CD8-positive, alpha-beta memory T cell (primary cell): ENCODE measurements at places on chromosomes 2 and 18. TPM values are rescaled to one million over a fixed set of nuclear protein-coding genes. Genes with fewer than 3 reads are reported as not detected.

DNA sequence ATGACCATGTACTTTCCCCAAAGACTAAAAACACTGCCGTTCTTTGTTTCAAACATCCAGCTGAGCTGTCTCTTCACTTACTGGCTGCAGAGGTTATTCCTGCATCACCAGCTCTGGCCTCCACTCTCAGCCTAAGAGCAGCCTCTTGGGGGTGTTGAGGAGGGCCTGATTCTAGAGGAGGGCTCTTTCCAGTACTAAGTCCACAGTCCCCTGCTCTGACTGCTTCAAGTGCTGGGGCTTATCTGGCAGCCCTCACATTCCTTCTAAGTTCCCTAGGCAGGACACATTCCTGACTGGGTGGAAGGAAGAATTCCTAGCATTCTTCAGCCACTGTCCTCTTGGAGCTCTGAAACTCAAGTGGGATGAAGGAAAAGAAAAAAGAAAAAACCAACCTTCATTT lies 32.9 kb upstream of the EHBP1 start:
- DNase-seq, result no peak

DNA sequence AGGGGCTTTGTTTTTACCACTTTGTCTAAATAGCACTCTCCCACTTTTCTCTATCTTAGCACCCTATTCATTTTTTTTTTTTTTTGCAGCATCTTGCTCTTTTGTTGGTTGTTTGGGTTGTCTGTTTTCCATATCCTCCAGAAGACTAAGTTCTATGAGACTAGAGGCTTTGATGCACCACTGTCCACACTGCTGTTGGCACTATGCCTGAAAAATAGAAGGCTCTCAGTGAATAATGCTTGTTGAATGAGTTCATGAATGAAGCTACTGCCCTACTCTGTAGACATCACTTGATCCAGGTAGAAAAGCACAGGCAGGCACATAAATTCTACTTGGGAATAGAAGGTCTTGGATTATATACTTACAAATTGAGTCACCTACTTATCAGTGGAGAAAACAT lies 7.3 kb downstream of the IL1A start:
- no peak for DNase-seq

DNA sequence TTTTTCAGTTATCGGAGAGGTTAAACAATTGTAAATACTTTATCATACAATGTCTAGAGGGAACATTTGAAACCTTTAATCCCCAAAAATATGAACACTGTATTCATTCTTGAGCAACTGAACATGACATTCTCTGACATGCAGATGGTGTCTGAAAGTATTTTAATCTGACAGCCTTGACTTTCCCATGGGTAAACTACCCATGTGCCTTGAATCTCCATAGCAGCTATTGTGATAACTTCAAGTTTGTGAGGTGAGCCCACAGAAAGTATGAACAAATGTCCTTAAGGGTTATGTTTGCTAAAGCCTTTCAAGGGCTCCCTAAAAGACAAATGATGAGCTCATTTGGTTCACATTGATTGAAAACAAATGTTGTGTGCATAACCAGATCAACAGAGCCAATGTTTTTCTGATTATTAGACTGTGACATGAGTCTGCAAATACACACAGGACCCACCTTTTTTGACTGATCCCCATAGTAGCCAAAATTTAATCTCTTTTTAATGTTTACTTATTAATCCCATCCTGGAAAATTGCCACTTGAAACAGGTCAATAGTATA lies 1326.0 kb downstream of the LRP1B start:
- no peak for DNase-seq

DNA sequence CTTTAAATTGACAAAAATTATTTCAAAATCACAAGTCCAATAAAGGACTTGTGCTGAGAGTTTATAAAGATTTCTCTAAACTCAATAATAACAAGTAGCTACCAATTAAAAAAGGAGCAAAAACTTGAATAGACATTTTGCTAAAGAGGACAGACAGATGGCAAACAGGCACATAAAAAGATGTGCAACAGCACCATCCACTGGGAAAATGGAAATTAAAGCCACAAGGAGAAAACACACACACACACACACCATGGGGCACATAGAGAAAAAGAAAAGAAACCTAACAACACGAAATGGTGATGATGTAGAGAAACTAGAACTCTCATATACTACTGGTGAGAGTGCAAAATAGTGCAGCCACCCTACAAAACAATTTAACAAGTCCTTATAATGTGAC lies 12.6 kb upstream of the SLC9A4 start:
- DNase-seq, result no peak

DNA sequence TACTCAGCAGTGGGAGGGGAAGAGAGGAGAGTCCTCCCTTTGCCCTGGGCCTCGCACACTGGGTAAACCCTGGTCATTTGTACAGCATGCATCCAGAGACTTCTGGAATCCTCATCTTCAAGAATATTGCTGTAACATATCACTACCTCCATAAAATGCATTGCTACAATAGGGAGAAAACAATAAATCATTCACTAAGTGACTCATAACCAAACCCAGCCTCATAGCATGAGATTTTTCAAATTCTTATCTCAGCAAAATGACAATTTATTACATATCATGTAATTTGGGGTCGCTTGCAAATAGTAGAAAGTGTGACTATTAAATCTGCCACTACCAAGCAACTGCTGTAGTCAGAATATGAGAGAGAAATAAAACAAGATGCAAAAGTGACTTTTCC lies 189.4 kb downstream of the ALK start:
- DNase-seq, result no peak

DNA sequence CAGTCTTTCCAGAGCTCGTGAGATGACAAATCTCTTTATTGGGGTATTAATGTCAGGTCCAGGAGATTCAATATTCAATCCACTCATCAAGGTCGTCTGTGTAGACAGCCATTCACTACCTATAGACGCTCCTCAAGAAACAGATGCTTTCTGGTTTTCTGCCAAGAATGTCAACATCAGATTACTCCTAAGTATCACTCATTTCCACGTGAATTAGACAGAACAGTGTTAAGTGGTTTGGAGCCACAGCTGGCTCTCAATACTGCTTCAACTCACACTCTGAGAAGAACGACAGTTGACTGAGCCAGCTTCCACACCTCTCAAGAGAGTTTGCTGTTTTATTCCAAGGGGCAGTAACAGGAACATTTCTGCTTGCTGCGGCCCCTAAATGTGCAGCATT lies 113.5 kb upstream of the NEDD4L start:
- DNase-seq, result no peak

DNA sequence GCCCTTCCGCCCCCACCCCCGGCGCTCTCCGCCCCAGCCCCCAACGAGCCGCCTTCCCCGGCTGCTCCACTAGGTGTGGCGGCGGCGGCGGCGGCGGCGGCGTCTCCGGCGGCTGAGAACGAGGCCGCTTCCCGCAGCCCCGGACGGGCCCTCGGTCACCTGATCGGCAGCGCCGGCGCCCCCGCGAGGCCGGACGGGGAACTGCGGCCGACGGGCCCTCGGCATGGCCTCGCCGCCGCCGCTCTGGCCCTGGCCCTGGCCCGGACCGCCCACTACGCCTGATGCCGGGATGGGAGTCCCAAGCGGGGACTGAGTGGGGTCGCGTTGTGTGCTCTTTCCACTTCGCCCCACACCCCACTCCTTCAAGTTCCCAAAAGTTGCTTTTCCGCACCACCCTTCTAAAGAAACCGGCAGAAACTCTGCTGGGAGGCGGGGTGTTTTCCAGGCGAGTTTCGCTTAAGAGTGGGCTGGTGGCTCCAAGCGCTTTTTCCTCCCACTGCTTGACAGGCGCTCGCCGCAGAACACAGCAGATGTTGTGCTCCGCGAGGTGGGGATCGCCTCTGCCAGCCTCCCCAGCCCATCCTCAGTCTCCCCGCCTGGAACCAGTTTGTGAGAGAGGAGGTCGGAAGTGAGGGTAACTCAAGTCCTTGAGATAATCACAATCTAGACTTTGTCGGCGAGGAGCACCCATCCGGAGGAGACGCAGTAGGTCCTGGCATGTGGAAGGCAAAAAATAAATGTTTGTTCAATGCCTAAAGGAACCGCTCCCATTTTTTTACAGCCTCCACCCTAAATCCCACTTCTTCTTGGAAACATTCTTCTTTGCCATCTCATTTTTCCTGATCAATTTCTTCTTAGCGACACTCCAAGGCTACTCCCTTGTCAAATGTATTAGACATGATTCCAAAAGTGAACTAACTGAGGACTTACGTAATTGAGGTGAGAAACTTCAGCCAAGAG lies at the start of gene NCKAP1:
Gene NCKAP1, minus strand, starts transcription at position 117 of the 960 bp plus-strand sequence. CDS start 358 bp downstream, outside the sequence.
- DNase-seq, result peak; percentile 81

GRCh38 chr2:54605836-54606235 lies 117.6 kb upstream of the EML6 start:
- DNase-seq, result no peak

DNA sequence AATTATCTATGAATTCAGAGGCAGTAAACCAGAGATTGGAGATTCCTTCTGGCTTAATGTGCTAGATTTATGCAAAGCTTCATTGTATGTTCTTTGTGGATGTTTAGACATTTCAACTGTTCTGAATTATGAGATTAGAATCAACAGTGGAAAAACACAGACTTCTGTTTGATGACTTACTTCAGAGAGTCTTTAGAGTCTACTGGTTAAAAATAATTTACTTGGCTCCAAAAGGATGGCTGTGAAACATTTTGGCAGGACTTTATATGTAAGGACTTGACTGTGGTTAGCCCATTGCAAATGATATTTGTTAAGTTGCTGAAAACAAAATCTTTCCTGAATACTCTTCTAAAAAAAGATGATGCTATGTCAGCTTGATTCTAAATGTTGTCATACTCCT lies 25.5 kb upstream of the LRRC30 start:
- no peak for DNase-seq

DNA sequence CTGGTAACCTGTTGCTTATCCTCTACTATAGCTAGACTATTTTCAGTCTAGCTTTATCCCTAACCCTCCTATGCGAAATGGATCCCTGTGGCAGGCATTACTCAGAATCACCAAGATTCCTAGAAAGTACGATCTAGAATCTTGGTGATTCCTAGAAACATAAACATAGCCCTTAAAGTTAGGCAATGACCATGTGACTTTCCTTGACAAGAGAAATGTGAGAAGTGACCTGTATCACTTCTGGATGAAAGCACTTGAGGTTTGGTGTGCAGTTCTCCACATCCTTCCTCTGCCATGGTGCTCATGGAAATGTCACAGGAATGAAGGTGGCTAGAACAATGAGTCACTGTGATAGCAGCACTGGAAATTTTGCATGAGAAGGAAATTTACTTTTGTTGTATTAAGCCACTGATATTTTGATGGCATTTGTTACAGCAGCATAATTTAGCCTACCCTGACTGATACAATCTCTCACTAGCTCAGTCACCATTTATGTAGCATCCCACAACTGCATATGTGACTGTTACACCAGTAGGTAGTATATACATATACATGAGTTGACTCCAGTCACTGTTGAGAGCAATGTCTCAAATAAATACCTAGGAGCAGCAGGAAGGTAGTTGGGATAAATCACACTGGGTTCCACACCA lies 68.3 kb upstream of the MAPRE2 start:
- no peak for DNase-seq

GRCh38 chr2:26462100-26462499 lies 15.8 kb downstream of the OTOF start:
- DNase-seq, result no peak

DNA sequence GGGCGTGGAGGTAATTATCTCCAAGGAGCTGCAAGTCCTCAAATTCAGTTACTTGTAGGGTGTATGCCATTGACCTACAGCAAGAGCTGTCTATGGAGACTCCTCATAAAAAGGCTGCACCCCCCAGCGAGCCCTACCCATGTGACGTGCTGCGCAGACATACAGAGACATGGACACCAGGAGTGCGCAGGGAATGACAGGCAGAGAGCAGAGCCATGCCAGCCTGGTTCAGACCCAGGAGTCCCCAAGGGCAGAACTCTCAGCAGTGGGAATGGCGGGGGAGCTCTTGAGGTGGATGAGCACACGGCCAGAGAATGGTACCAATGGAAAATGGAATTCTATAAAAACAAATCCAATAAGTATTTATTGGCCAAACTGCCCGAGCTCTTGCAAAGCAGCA lies 310.1 kb downstream of the MYCN start:
- DNase-seq, result no peak

- DNase-seq, result no peak
Measured at GRCh38 chr2:57990118-57990725, 56.4 kb upstream of the VRK2 start.

- DNase-seq, result no peak
Measured at GRCh38 chr18:48838921-48839818, 111.6 kb downstream of the SMAD7 start.

- DNase-seq, result no peak
Measured at GRCh38 chr18:68466672-68467071, 248.2 kb downstream of the TMX3 start.

DNA sequence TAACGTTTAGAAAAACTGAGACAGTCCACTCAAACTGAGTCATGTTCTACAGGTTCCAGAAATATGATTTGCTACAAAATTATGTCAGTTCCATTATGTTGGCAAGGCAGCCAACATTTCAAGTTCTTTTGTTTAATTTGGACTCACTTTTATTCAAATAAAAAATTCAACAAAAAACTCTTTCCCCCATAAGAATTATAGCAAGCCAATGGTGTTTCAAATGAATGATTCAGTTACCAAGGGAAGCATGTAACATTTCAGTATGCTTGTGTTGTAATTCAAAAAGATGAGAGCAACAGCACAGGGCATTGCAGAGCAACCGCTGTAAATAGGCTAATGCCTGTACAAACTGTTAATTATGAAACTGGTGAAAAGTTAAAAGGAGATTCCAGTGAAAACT lies 140.8 kb downstream of the FIGN start:
- DNase-seq, result no peak

DNA sequence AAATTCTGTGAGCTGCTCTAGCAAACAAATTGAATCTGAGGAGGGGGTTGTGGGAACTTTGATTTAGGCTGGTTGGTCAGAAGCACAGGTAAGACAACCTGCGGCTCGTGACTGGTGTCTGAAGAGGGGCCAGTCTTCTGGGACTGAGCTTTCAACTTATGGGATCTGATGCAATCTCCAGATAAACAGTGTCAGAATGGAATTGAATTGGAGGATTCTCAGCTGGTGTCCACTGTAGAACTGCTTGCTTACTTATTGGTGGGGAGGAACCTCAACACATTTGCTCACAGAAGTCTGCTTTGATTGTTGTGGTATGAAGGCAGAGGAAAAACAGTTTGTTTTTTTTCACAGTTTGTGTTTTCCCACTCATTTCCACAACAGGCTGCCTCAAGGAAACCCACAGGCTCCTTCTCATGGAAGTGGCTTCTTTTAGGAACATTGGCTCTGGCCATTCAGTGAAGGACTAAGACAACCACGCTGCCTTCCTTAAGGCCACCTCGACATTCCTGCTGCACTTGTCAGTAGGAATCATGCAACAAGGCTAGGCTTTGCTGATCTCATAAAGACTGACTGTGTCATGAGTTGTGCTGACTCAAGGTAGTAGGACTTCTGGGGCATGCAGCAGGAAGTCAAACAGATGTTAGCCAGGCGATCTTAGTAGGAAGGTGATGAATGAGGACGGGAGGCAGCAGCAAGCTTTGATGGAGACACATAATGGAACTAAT lies 104.7 kb downstream of the TSN start:
- no peak for DNase-seq

GRCh38 chr2:207896525-207897285 lies 127.0 kb upstream of the FZD5 start:
- DNase-seq, result no peak

- DNase-seq, result no peak
Measured at GRCh38 chr2:46171996-46172546, 125.1 kb upstream of the EPAS1 start.

DUSP2 gene
- total RNA-seq, result 214 TPM

LYG2 gene
- total RNA-seq, result not detected

CCDC141 gene
- total RNA-seq, result 2.1 TPM

TNFAIP6 gene
- not detected for total RNA-seq

SPC25 gene
- 24.1 TPM for total RNA-seq

OTOS gene
- not detected for total RNA-seq

CPS1 gene
- 2.3 TPM for total RNA-seq

SERPINB4 gene
- not detected for total RNA-seq

IL37 gene
- total RNA-seq, result not detected

HOXD9 gene
- total RNA-seq, result not detected
